ENCODE measurements at places on chromosomes 12 and 14.
A peak's percentile ranks its signal among the peaks of the same experiment; 100 is the strongest.

DNA sequence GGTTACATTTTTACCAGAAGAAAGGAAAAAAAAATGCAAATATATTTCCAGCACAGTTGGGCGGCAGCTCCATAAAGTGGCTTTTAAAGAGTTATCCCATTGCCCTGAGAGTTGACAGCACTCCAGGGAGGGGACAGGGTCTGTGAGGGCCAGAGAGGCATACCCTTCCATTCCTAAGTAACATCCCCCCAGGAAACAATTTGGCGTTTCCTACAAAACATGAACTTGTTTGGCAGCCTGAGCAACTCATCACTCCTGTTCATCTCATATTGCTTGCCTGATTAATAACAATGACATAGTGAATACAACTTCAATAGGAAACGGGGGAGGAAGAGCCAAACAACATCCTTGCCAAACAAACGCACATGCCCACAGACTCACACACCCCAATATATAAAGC is 23.3 kb downstream of the TC2N start:
- DNase-seq: no peak

GRCh38 chr14:82432301-82433105 is 898.9 kb upstream of the SEL1L start:
- DNase-seq: no peak

GRCh38 chr12:50718760-50719159 is 45.1 kb upstream of the ATF1 start:
- DNase-seq: no peak

- no peak for DNase-seq
Observed at GRCh38 chr12:24960222-24960855, 11.4 kb upstream of the BCAT1 start.

GRCh38 chr14:89907655-89908054 is 46.9 kb downstream of the EFCAB11 start:
- DNase-seq: no peak

GRCh38 chr12:73629893-73630831 is 907.5 kb upstream of the ATXN7L3B start:
- no peak for DNase-seq

GRCh38 chr14:22872033-22872832 is 693 bp downstream of the LRP10 start:
- peak; percentile 54 for DNase-seq

DNA sequence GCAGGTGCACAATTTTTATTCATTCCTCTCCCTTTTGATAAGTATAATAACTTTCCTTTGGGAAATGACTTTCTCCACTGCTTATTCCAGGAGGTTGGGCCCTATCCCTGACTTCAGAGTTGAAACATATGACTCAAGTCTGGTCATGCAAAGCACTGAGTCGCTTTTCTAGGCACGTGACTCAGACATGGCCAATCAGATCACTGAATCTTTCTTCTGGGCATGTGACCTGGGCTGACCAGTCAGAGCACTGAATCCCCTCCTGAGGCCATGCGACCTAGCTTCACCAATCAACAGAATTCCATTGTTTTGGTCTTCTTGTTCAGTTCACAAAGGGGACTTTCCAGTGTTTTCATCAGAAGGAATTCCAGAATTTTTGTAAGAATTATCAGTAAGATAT is 377.1 kb upstream of the KITLG start:
- no peak for DNase-seq

GRCh38 chr12:52777566-52777965 is 421 bp upstream of the KRT76 start:
- DNase-seq: no peak
